ENCODE measurements at places on chromosomes 16 and 17. TPM values are rescaled to one million over a fixed set of nuclear protein-coding genes. Genes with fewer than 3 reads are reported as not detected.

DNA sequence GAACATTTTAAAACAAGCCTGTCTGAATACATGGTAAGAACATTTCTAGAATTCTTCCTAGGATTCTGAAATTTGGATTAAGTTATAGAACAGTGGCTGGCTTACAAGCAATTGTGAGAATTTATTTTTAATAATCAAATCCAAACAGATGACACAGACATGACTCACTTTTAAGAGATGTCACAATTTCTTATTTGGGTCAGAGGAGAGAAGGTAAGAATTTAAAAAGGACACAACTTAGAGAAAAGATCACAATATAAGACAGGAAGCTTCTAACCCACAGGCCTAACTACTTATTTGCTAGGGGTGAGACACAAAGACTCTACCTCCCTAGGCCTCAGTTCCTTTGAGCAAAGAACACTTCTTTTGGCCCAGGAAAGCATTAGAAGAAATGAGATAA lies 32.7 kb downstream of the ZZEF1 start:
- ATAC-seq = no peak

DNA sequence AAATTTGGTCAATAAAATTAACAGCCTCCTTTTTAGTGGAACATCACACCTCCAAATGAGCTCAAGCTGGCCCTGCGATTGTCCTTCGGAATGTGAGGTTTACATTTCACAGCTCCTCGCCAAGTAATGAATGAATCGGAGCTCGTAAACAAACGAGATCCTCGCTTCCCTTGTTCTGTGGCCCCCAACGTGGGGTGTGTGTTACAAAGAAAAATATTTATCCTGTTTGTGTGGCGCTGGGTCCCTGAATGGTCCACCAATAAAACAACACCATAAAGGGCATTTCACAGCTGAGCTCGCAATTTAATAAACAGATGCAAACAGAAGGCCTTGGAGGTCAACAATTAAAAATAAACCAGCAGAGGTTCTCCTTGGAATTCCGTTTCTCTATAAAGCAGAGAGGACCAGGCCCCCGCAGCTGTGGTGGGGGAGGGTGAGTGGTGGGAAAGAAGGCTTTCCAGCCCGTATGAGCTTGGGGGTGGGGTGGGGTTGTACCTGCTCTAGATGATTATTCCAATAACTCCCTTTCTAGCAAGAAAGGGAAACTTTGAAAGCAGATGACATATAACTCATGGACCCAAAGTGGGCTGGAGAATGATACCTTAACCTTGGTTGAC lies 393.9 kb upstream of the SALL1 start:
- ATAC-seq = no peak

ZNF750 gene
- total RNA-seq = 133 TPM

ACE gene
- total RNA-seq = 1.9 TPM

- no peak for ATAC-seq
Measured at GRCh38 chr17:74541176-74542111, 4.5 kb downstream of the CD300C start.

- ATAC-seq = peak; percentile 41
Measured at GRCh38 chr17:48023400-48024148, 14.0 kb downstream of the COPZ2 start.

- ATAC-seq = no peak
Measured at GRCh38 chr17:15180121-15180561, 85.0 kb downstream of the PMP22 start.

GRCh38 chr16:12262454-12263180 lies 286.1 kb downstream of the SNX29 start:
- ATAC-seq = peak; percentile 90

- ATAC-seq = no peak
Measured at GRCh38 chr16:85629326-85629725, 16.2 kb downstream of the GSE1 start.

EMP2 gene
- 208 TPM for total RNA-seq

GRCh38 chr16:339680-340079 lies 12.8 kb downstream of the AXIN1 start:
- peak; percentile 43 for ATAC-seq

Data from esophagus mucosa (tissue), 1 donor.